HepG2 (cell line): ENCODE measurements at places on chromosomes 16 and 17. TPM values are rescaled to one million over a fixed set of nuclear protein-coding genes. Genes with fewer than 3 reads are reported as not detected.

KRTAP1-4 gene
- total RNA-seq = not detected in 2 replicates

KRT27 gene
- total RNA-seq = not detected in 2 replicates

SLC5A11 gene
- total RNA-seq = 1.7 and 3.3 TPM in 2 replicates

VWA3A gene
- total RNA-seq = 0.07 TPM in 1 of 2 replicates, not detected in the other

PRR29 gene
- total RNA-seq = 0.07 and 0.11 TPM in 2 replicates

KCNJ2 gene
- not detected in 2 replicates for total RNA-seq

TAC4 gene
- not detected in 2 replicates for total RNA-seq

AHSP gene
- not detected in 2 replicates for total RNA-seq

ADAM11 gene
- total RNA-seq = 0.44 and 0.91 TPM in 2 replicates

ERBB2 gene
- 30.2 and 64.1 TPM in 2 replicates for total RNA-seq

CCL17 gene
- not detected in 2 replicates for total RNA-seq

CES3 gene
- total RNA-seq = 2.3 and 6.6 TPM in 2 replicates

TSPAN10 gene
- total RNA-seq = 0.27 and 0.75 TPM in 2 replicates

KRT12 gene
- total RNA-seq = 0.07 TPM in 1 of 2 replicates, not detected in the other

RASL10B gene
- 11.0 TPM in 2 replicates for total RNA-seq

MYL4 gene
- total RNA-seq = not detected in 2 replicates

PMM2 gene
- total RNA-seq = 93.7 and 100 TPM in 2 replicates

WNT9B gene
- not detected in 2 replicates for total RNA-seq

SPIRE2 gene
- 7.6 and 13.3 TPM in 2 replicates for total RNA-seq

ZNRF1 gene
- total RNA-seq = 32.3 and 43.9 TPM in 2 replicates
